Stimulated activated CD4-positive, alpha-beta T cell treated with anti-CD3 and anti-CD28 coated beads, Interleukin-15, amount 100 ng/mL, for 48 hours (primary cell): ENCODE measurements at places on chromosomes 13 and 19.

- DNase-seq = no peak
These were observed 141.2 kb downstream of the FLT1 start for GRCh38 chr13:28353679-28354078.

DNA sequence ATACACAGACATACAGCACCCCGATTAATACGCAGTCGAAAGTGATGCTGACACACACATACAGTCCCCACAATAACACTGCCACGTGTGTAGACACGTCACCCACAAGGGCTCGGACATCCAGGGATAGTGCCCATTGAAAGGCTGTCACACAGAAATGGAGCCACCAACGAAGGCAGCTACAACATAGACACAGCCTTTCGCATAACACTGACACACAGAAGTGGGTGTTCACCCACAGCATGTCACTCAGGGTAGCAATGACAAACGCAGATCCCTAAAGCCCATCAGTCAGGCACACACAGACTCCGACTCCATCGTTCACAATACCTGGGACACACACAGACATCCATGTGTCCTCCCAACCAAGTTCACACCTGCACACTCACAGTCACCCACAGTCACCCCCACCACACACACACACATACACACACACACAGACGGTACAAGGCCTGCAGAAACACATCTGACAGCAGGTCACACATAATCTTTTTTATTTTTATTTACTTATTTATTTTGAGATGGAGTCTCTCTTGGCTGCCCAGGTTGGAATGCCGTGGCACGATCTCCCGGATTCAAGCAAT is 10.4 kb upstream of the NANOS3 start:
- no peak for DNase-seq

DNA sequence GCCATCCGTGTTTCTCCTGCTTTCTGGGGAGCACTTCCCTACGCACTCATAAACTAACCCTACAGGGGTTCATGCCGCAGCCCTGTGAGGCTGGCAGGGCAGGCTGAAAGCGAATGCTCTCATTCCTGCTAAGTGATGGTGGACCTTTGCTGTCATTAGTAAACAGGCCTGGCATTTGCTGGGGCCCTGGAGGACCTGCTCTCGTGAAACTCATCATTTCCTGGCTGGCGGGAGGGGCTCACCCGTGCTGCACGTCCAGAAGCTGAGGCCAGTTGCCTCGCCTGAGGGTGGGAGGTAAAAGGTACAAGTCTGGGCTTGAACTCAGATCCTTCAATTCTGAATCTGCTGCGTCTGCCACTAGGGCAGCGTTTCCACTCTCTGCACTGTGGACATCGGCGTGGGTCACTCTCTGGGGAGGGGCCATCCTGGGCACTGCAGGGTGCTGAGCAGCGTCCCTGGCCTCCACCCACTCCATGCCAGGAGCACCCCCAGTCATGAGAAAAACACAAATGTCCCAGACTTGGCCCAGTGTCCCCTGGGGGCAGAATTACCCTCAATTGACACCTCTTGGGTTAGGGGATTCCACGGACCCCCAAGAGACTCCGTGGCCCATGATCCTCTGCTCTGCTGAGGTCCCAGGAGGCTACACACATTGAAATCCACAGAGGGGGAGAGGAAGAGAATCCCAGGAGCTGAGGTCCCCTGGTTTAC is 7.0 kb downstream of the MOB3A start:
- DNase-seq = no peak

GRCh38 chr13:103772576-103772975 is 706.4 kb upstream of the SLC10A2 start:
- DNase-seq = no peak

DNA sequence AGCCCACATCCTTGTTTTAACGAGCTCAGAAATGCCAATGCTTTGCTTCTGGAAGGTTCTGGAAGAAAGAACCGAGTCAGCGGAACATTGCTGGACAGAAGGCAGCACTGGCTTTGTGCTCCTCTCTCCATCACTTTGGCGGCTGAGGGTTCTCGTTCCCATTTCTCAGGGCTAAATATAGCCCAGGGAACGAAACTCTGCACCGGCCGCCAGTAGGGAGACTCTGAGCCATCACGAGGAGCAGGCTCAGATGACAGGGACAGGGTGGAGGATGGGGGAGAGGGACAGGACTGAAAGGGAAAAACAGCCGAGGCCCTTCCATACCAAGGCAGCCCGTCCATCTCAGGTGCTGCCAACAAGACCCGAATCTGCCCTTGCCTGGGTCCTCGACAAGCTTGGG is 166.4 kb downstream of the CACNA1A start:
- no peak for DNase-seq

DNA sequence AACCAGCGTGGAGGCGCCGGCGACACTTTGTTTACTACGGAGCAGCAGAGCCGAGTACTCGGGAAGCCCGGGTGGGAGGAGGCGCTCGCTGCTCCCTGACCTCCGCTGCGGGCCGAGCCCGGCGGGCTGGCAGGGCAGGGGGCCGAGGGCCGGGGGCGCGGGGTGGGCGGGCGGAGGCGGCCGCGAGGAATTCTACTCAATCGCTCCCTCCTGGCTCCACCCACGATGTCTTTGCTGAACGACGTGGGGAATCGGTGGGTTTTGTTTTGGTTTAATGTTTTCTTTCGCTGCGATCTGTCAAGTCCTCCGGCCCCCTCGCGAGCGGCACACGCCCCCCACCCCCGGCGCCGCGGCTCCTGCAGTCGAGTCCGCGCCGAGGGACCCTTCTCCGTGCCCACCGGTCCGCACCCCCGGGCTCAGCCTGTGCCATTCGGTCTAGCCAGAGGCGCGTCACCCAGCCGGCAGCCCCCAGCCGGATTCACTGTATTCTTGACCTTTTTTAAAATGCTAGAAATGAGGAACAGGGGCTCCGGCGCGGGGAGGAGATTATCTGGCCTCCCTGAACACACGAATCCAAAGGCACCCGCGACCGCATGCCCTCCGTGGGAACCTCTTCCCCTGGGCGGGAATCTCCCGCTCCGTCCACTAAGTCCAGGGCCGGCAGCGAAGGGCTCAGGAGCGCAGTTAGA is 636 bp upstream of the FOXO1 start:
- DNase-seq = no peak

GRCh38 chr13:112759827-112760226 is 70.0 kb downstream of the ATP11A start:
- DNase-seq = no peak

DNA sequence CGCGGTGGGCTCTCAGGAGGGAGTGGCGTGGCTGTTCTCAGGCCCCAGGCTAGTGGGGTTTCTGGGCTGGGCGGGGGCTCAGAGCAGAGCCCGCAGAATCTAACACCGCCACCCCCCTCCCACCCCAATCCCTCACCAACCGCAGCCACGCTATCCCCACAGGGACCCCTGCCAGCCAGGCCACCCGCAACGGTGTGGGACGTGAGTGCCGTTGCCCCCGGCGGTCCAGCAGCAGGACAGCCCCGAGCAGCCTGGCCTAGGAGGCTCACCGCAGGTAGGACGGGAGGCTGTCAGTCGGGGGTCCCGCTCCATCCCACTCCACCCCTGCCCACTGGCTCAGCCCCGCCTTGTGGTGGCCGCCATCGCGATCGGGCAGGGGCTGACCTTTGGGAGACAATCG is at the start of gene NTN5:
Gene NTN5 (minus strand): TSS at position 24 of the 400 bp plus-strand sequence. CDS start 2,031 bp downstream, outside the sequence.
- DNase-seq = no peak

- DNase-seq = no peak
These were observed 158.1 kb upstream of the TSC22D1 start for GRCh38 chr13:44734201-44734707.

DNA sequence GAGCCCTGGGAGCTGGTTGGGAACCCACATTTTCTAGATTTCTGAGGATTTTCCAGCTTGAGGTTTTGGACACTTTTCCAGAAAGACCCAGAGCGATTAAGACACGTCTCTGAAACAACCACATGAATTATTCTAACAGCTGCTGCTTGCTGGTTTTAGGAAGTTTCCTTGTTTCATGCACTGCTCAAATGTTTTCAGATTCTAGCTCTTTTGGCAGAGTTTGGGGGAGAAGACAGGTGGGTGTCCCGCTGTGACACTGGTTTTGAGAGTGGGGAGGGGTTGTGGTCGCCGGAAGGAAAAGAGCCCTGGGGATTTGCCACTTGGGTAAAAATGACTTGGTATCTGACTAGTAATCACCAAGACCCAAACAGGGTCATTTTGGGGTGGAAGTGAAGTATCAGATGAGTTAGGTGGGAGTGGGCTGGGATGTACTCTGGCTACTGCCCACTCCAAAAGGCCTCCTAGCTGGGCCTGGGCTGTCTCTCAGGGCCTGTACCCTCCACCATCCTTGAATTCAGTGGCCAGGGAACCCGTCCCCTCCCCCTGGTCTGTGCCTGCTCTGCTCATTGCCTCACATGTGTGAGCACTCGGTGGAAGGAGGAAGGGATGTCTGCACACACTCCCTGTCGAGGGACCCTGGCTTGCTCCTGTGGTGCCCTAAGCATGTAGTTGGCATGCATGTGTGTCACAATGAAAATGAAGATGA is 13.2 kb downstream of the GATAD2A start:
- DNase-seq = no peak

DNA sequence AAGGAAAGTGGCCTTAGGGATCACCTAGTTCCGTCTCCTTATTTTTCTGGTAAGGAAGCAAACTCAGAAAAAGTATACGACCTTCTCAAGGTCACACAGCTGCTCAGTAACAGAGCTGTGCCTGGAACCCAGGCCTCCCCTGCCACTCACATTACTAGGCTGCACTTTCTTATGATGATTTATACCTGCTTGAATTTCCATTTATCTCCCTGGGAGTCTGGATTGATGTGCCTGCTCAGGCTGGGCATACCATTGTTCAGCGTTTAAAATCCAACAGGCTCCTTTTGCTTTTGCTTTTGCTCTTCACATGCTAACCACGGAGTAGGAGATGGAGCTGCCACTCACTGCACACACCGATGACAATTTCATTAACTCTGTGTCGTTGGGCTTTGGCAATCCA is 241.0 kb downstream of the OLFM4 start:
- no peak for DNase-seq

DNA sequence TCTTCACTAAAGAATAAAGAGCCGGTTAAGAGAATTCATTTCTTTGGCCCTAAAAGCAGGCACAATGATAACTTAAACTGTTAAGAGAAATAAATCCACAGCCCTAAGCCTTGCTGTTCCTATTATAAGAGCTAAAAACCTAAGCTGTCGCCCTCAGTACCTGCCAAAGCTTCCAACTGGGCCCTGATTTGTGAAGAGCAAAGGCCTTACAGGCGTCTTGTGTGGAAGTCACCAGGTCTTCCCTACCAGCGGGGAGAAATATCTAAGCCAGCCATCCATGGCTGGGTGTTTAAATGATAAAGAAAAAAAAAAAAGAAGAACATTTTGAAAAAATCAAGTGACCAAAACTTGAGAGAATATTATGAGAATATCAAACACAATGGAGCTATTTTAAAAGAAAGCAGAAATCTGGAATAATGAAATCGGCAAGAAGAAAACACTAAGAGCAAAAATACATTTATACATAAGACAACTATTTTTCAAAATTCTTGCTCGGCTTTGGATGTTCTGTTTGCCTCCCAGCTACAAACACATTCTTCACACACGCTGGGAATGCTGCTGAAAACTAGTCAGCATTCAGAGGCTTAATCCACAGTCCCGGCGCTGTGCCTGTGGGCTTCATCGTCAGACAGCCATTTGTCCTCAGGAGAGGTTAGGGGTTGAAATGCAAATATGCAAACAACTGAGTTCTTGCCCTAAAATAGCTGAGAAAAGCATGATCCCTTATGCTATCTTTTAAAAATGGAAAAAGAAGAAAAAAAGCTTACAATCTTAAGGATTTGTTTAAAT is 89.8 kb upstream of the LSM14A start:
- no peak for DNase-seq

DNA sequence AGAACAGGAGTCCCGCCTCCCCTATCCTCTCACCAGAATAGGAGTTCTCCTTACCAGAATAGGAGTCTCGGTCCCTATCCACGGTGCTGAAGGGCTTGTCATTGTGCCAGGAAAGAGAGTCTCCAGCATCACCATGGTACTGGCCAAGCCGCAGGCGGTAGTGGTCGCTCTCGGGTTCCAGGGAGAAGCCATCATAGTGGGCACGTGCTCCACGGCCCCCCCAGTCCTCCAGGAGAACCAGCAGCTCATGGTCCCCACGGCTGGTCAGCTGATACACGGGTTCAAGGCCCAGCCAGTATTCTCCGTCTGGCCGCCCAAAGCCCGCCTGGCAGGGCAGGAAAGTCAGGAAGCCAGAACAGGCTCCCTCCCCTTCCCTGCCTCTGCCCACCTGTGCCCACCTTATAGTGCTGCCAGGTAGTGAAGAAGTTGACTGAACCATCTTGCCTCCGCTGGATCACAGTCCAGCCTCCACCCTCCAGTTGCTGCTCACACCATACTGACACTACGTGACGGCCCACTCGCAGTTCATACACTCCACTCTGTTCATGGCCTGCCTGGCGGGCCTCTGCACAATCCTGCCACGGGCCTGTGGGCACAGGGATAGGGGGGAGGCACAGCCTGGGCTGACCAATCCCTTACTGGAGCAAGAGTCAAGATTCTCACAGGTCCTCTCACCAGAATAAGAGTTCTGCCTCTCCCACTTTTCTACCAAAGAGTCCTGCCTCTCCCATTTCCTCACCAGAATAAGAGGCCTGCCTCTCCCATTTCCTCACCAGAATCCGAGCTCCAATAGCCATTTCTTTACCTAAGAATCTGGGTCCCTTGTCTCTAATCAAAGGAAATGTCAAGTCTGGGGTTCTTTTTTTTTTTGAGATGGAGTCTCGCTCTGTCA is 7.4 kb downstream of the SHFL start:
- DNase-seq = no peak

GRCh38 chr13:32647926-32648325 is 61.7 kb downstream of the PDS5B start:
- DNase-seq = no peak

GRCh38 chr13:112479389-112479788 is 103.2 kb downstream of the SPACA7 start:
- no peak for DNase-seq

GRCh38 chr13:65584126-65584525 is 1646.0 kb downstream of the PCDH9 start:
- no peak for DNase-seq

DNA sequence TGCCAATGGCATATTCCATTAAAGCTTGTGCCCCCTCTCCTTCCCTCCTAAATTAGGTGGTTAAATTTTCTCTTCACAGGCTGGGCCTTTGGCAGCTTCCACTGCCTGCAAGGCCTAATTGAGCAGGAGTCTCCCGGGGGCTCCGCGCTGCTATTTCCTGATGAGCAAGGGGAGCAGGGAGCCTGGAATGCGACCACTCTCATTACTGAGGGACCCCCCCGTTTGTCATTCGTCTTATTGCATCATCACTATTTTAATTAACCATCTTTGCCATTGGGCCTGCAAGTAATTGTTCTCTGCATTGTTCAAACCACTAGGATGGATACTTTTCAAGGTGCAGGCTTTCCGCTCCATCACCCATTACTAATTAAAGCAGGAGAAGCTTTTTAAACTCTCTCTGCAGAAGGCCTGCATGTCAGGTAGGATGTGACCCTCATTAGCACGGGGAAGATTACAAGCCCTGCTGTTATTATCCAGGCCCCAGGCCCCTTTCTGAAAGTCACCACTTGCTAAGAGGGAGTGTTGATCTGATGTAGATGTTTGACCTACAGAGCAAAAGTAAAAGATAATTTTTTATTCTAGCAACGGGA is 142.3 kb downstream of the OXGR1 start:
- DNase-seq = no peak

DNA sequence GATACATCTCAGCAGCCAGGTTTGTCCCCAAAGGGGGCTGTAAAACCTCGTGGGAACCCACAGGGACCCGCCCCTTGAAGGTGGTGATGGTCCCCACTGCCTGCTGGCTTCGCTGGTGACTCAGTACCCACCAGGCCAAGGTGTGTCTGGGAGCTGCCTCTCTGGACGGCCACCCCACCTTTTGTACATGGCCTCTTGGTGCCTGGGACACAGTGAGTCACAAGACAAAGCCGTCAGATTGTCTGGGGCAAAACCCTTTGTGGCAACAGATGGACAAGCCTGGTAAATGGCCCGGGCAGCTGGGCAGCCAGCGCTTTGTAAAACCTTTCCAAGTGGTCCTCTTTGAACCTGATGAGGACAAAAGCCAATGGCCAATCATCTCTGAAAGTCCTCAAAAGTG is 27.9 kb upstream of the KLF2 start:
- no peak for DNase-seq
